GM19239 (cell line): ENCODE measurements at places on chromosomes 1 and 21.
A peak's percentile ranks its signal among the peaks of the same experiment; 100 is the strongest.

DNA sequence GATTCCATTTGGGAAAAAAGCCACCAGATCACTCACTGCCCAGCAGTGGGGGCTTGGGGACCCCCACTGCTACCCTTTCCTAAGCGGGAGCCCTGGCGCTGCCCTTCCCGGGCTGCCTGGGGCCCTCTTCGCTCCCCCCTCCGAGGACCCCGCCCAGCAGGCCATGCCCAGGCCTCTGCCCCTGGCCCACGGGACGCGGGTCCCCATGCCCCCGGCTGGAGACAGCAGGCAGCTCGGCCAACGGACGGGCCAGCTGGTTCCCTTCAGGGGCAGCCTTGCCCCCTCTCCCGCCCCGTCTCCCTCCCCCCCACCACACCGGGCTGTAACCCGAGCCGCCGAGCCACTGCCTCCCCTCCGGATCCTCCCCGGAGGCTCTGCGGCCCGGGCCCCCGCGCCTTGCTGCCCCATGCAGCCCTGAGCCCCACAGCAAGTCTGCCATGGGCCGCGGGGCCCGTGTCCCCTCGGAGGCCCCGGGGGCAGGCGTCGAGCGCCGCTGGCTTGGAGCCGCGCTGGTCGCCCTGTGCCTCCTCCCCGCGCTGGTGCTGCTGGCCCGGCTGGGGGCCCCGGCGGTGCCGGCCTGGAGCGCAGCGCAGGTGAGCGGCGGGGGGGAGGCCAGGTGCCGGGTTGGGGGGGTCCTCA lies at the start of gene MMP23B:
MMP23B (plus strand) TSS at position 392 of the 639 bp plus-strand sequence; CDS start at position 438, 46 bp downstream.
- DNase-seq: no peak

- no peak for DNase-seq
These were observed 185.6 kb downstream of the TGFBR3 start for GRCh38 chr1:91700332-91700731.

- no peak for DNase-seq
These were observed 16.2 kb upstream of the ERICH3 start for GRCh38 chr1:74689621-74690363.

GRCh38 chr1:155145491-155145890 lies 5.2 kb upstream of the DPM3 start:
- no peak for DNase-seq

DNA sequence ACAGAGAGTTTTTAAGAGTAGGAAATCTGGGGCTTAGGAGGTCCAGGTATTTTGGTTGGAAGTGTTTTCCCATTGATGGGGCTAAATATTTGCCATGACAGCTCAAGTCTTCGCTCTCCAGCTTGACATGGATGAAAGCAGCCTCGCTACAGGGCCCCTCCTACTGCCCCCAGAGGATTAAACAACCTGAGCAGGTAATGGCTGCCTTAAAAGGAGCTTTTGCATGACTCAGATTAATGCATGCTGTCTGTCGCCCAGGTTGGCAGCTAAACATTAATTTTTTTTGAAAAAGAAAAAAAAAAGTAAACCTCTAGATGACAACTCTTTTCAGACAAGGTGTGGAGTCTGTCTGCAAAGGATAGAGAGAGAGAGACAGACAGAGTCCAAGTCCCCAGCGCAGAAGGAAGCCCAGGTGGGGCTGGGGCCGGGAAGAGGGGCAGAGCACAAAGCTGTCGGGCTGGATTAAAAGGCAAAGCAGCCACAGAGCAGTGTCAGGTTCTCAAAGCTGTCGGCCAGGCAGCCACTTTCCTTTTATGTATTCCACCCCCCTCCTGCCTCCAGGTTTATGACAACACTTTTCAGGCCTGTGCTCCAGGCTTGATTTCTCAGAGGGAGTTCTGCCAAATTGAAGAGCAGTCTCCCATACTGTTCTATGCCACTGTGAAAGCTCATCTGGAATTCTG lies 127.9 kb downstream of the CLIC6 start:
- no peak for DNase-seq

DNA sequence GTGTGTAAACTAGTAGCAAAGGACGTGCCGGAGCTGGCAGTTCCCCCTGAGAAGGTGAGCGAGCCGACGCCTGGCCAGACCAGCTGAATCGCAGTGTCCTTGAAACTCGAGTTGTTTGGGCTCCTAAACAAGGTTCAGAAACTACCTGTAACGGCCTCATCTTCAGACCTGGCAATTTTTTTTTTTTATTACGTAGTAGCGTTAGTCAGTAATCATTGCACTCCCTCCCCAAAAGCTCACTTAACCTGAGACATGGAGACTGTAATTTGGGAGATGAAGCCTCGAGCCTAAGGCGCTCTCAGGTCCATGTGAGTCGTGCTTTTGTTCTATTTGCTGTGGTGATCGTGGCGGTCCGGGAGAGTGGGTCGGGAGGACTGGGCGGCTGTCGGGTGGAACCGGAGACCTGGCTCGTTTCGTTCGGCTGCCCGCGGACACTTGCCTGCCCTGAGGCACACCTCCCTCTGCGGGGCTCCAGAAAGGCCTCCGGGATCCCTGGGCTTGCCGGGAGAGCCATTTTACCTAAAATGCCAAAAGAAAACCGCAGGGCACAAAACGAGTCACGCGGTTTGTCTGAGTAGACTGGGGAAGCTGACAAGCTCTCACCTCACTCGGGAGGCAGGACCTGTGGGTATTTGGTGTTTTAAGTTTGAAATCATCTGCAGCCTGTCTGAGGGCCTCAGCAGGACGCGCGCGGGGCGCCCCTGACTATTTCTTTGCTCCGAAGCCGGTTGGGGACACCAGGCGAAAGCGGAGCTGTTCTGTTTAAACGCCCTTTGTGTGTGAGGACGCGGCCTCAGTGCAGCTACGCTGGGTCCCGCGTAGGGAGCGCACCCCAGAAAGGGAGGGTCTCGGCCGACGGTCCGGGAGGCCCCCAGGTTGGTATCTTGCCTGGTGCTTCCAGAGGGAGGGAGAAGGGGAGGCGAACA lies 722 bp downstream of the LHX8 start:
- no peak for DNase-seq

DNA sequence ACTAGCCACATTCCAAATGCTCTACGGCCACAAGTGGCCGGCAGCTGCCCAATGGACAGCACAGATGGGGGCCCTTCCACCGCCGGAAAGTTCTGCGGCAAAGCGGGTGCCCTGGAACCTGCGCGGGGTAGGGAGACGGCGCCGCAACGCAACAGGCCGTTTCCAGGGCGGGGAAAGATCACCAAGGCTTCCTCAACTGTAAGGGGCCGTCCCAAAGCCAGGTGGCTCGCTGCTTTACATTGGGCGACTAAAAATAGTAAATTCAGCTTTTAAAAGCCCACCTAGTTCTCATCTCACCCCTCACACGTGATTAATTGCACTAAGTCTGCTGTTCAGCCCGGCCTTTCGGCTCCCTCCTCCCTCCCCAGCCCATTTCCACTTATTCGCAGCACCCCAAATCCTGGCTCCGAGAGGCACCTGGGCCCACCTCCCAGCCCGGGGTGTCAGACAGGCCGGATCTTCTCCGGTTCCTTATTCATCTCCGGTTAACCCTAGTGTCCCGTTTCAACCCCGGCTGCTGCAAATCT lies 643 bp downstream of the CFAP298 start:
- peak; percentile 22 for DNase-seq

DNA sequence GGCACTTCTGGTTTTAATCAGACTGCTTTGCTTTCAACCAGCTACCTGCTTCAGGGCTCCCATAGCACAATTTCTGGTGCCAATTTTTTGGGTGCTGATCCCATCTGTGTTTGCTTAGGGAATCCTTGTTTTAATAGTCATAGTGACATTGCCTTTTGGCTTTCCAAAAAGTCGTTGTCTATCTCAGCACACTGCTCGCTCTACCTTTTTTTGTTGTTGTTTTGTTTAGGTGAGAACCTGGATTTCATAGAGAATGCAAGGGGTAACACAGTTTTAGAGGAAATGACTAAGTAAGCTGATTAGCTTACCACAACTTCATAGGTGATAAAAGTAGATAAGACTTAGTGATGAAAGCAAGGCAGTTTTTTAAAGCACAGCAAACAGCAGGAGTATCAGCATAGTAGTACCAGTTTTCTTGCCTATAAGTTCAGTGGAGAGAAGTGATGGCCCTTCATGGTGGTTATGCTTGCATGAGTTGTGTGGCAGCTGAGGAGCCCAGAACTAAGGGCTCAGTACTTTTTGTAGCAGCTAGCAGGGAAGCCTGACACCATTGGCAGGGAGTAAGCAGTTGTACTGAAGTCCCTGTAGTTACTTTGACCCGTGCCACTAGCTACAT lies 31.3 kb downstream of the NEK7 start:
- DNase-seq: no peak

DNA sequence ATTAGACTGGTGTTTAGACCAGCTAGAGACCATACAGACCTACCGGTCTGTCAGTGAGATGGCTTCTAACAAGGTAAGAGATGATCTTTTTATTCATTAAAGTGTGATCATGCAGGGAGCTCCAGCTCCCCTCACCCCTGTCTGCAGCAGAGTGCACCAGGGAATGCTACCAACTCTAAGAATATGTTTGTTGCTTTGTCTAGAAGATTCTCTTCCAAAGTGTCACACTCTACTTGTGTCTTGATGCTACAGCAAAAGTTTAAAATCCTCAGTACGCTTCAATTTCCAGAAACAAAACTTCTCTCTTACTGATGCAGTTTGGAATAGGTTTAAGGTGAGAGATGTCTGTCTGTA lies 201.4 kb upstream of the SGIP1 start:
- DNase-seq: no peak

- DNase-seq: no peak
These were observed 52.1 kb upstream of the COL6A1 start for GRCh38 chr21:45929449-45929848.

DNA sequence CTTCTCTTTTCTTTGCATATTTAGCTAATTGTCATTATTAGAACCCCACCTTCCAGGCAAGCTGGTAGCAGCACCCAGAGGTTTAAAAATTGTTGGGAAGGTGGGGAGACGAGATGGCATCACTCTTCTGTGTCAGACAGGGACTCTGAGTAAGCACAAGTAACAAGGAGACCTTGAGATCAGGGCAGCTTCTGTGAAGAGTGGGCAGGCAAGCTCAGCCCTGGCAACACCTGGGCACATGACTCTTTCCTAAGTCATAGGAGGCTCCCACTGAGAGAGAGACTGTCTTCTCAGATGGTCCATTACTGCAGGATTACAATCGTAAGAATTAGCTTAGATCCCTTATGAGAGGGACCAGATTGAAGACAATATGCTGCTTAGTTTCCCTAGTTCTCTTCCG lies 183.5 kb downstream of the BRINP2 start:
- DNase-seq: no peak

DNA sequence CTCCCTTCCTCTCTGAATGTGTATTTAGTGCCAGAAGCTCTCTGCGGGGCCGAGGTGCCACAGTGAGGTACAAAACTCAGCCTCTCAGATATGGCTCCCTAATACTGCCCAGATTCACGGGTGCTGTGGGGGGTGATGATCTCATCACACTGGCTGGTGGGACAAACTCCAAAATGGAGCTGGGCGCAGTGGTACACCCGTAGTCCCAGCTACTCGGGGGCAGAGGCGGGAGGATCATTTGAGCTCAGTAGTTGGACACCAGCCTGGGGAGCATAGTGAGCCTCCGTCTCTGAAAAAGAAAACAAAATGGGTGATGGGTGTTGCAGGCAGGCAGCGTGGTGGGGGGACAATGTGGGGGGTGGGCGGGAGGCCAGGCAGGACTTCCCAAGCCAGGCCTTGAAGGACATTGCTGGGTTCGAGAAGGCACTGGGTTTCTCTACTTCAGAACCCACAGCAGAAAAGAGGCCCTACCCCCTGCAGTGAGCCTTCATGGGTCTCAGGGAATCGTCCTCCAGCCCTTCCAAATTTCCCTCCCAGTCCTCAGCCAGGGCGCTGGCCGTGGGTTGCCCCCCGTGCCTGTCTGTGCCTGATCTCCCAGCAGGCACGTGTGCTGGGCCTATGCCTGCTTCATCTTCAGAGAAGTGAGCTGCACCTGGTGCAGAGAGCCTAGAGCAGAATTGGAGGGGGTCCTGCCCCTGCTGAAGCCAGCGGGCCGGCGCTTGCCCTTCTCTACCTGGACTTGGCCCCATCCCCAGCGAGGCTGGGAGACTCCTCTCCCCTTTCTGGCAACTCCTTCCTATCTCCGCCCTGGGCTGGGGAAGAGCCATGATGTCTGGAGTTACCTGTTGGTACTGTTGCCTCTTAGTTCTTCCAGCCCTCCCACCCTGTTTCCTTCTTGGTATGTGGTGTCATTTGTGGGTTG lies 14.0 kb downstream of the H6PD start:
- DNase-seq: no peak

- no peak for DNase-seq
These were observed 58.6 kb downstream of the DDX20 start for GRCh38 chr1:111814305-111814628.
